ENCODE measurements at places on chromosomes 1 and 21. TPM values are rescaled to one million over a fixed set of nuclear protein-coding genes. Genes with fewer than 3 reads are reported as not detected.

The PHLDA3 gene
- total RNA-seq, result 7.6 TPM

The ARHGEF16 gene
- total RNA-seq, result 0.59 TPM

The CYYR1 gene
- not detected for total RNA-seq

The SGIP1 gene
- total RNA-seq, result 5.8 TPM

The VASH2 gene
- 0.44 TPM for total RNA-seq

The GBP6 gene
- total RNA-seq, result 0.22 TPM
